ENCODE measurements at places on chromosomes 16 and 17. TPM values are rescaled to one million over a fixed set of nuclear protein-coding genes. Genes with fewer than 3 reads are reported as not detected.

CTF1 gene
- total RNA-seq: 0.23 TPM

DNA sequence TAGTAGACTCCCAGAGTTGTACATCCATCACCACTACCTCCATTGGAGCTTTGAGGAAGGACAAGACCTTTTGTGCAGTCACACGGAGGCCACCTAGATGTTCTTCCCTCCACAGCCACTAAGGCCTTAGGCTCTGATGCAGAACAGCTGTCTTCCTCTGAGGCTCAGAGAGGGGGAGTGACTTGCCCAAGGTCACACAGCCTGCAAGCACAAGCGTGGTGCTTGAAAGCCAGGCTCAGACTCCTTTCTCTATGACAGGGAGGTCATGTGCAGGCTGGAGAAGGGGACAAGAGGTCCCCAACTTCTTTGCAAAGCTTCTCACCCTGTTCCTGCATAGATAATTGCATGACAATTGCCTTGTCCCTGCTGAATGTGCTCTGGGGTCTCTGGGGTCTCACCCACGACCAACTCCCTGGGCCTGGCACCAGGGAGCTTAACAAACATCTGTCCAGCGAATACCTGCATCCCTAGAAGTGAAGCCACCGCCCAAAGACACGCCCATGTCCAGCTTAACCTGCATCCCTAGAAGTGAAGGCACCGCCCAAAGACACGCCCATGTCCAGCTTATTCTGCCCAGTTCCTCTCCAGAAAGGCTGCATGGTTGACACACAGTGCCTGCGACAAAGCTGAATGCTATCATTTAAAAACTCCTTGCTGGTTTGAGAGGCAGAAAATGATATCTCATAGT, 12.7 kb downstream of the SCGB1C2 start:
- H3K27ac ChIP-seq: no peak overlapping the region
- no peaks in the 10 kb centered on the region for H3K4me1 ChIP-seq
- H3K27me3 ChIP-seq: no peaks in the 10 kb centered on the region
- H3K36me3 ChIP-seq: no peaks in the 10 kb centered on the region
- DNase-seq: no peak

DNA sequence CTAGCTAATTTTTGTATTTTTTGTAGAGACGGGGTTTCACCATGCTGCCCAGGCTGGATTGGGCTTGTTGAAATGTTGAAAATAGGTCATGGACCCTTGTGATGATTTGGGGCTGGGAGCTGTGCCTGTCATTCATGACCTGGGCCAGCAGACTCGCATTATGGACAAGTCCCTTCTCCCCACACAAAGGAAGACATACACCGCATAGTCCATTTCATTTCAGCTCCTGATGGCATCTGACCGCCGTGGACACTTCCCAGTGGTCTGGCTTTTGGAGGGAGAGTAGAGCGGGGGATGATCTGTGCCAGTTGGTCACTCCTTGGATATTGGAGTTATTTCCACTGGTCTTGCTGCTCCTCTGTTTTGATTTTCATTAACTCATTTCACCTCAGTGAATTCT, 34.8 kb downstream of the MPRIP start:
- H3K4me3 ChIP-seq: no peak overlapping the region
- H3K27ac ChIP-seq: no peak overlapping the region
- no peaks in the 10 kb centered on the region for H3K27me3 ChIP-seq
- peaks cover 20% of the 10 kb centered on the region for H3K36me3 ChIP-seq

IGFALS gene
- 0.13 TPM for total RNA-seq

NPTX1 gene
- 16.7 TPM for total RNA-seq

ADGRG3 gene
- total RNA-seq: not detected

GPR179 gene
- 0.08 TPM for total RNA-seq

ALG1 gene
- total RNA-seq: 23.8 TPM

- no peak overlapping the region for H3K27ac ChIP-seq
- no peak for DNase-seq
- peaks cover 18% of the 10 kb centered on the region for H3K36me3 ChIP-seq
- H3K4me3 ChIP-seq: no peak overlapping the region
- H3K27me3 ChIP-seq: no peaks in the 10 kb centered on the region
These were observed 5.6 kb upstream of the SUPT4H1 start for GRCh38 chr17:58357312-58358297.

GRCh38 chr16:8798174-8798527, 512 bp downstream of the PMM2 start:
- peak overlapping the region; percentile 95 for H3K27ac ChIP-seq
- H3K4me3 ChIP-seq: peak overlapping the region; percentile 99
- peak; percentile 39 for DNase-seq
- H3K27me3 ChIP-seq: no peaks in the 10 kb centered on the region

- H3K27ac ChIP-seq: no peak overlapping the region
- peaks cover 25% of the 10 kb centered on the region for H3K4me1 ChIP-seq
- DNase-seq: no peak
- H3K27me3 ChIP-seq: no peaks in the 10 kb centered on the region
- H3K36me3 ChIP-seq: no peaks in the 10 kb centered on the region
These were observed 6.5 kb downstream of the DPEP2NB start for GRCh38 chr16:68009157-68009735.

GRCh38 chr16:81445966-81446906, 1.6 kb downstream of the CMIP start:
- H3K4me3 ChIP-seq: peak overlapping the region; percentile 93
- H3K4me1 ChIP-seq: peaks cover 63% of the 10 kb centered on the region
- peak overlapping the region; percentile 90 for H3K27ac ChIP-seq
- H3K27me3 ChIP-seq: peaks cover 14% of the 10 kb centered on the region
- peaks cover 41% of the 10 kb centered on the region for H3K36me3 ChIP-seq
- DNase-seq: peak; percentile 61

GRCh38 chr17:65173976-65174683, 37.0 kb downstream of the RGS9 start:
- no peaks in the 10 kb centered on the region for H3K27me3 ChIP-seq
- DNase-seq: no peak
- peaks cover 36% of the 10 kb centered on the region for H3K4me1 ChIP-seq
- H3K36me3 ChIP-seq: peaks cover 8% of the 10 kb centered on the region

HP gene
- total RNA-seq: not detected

DNA sequence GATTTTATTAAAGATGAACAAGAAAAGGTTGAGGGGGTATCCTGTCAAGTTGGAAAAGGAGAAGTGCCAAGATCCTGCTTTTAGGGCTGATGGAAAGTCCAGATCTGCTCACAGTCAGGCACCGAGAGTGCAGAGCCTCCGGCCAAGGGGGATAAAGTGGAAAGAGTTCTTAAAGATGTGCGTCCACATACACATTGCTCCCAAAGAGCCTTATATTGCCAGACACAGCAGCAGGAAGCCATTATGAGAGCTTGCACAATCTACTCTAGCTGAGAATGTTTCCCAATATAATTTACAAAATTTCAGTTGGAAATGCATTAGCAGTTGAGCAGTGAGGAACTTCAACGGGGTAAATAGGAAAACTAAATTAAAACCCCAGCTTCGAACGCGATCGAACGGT, 95.6 kb downstream of the SALL1 start:
- peaks cover 1% of the 10 kb centered on the region for H3K27me3 ChIP-seq
- no peaks in the 10 kb centered on the region for H3K36me3 ChIP-seq
- H3K4me3 ChIP-seq: no peak overlapping the region
- no peak overlapping the region for H3K27ac ChIP-seq
- no peaks in the 10 kb centered on the region for H3K4me1 ChIP-seq

DNA sequence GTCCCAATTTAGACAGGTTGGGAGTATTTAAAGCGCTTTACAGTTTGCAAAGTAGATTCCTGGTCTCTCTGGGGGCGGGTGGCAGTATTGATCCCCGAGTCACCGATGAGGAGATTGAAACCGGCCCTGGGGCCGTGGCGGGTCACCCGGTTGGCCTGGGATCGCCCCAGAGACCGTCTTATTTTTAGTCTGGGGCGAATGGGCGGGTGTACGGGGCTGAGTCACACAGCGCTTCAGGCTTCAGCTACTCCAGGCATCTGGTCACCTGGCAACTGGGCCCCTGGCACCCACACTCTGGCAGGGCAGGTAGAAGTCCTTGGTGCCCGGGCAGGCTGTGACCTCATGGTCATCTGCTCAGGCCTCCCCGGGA, 669 bp downstream of the MIEF2 start:
- H3K4me1 ChIP-seq: peaks cover 34% of the 10 kb centered on the region
- H3K27me3 ChIP-seq: no peaks in the 10 kb centered on the region
- peak overlapping the region; percentile 87 for H3K27ac ChIP-seq
- peaks cover 11% of the 10 kb centered on the region for H3K36me3 ChIP-seq

FN3KRP gene
- 41.8 TPM for total RNA-seq

BCAR1 gene
- total RNA-seq: not detected

GRCh38 chr17:73346501-73347162, 34.8 kb upstream of the CDC42EP4 start:
- H3K36me3 ChIP-seq: no peaks in the 10 kb centered on the region
- no peaks in the 10 kb centered on the region for H3K4me1 ChIP-seq
- H3K27ac ChIP-seq: no peak overlapping the region
- no peak overlapping the region for H3K4me3 ChIP-seq

SPAG5 gene
- total RNA-seq: 170 TPM

TPSAB1 gene
- total RNA-seq: not detected

Data from activated CD8-positive, alpha-beta T cell treated with anti-CD3 and anti-CD28 coated beads, Interleukin-2, amount 10 ng/mL, durations not matched to agents 7 days and 5 days (primary cell).